ENCODE measurements at places on chromosomes 11 and 22.

DNA sequence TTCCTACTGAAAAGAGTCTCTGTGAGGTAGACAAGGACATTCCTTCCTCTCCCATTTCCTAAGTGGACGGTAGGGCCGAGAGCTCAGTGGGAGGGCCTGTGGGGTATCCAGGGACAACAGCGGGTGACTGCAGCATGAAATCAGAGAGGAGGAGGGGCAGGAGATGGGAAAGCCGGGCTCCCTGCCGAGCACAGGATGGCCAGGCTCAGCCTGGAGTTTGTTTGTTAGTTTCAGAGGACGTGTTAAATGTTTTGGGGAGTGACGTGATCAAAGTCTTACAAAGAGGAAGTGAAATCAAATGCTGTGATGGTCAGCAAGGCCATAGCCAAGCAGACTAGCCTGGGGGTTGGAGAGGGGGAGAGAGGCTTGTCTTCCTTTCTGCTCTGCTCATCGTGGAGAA is 152.7 kb downstream of the ADAMTS15 start:
- no peak for DNase-seq

- DNase-seq = no peak
Observed at GRCh38 chr11:126819194-126819593, 181.4 kb downstream of the KIRREL3 start.

- no peak for DNase-seq
Observed at GRCh38 chr22:46693634-46694415, 44.2 kb downstream of the CERK start.

GRCh38 chr11:34749666-34750659 is 129.1 kb downstream of the EHF start:
- DNase-seq = no peak

- no peak for DNase-seq
Observed at GRCh38 chr22:42745118-42745517, 24.4 kb upstream of the A4GALT start.

- no peak for DNase-seq
Observed at GRCh38 chr22:27533105-27533745, 268.3 kb downstream of the MN1 start.

GRCh38 chr11:123841174-123841573 is 35.0 kb upstream of the OR6M1 start:
- DNase-seq = no peak

- no peak for DNase-seq
Observed at GRCh38 chr11:34145847-34146381, 40.5 kb downstream of the NAT10 start.

All from nucleus accumbens (tissue), 56 donors.